ENCODE measurements at places on chromosomes 7 and 10. TPM values are rescaled to one million over a fixed set of nuclear protein-coding genes. Genes with fewer than 3 reads are reported as not detected.

PAX4 gene
- polyA plus RNA-seq: not detected

DNA sequence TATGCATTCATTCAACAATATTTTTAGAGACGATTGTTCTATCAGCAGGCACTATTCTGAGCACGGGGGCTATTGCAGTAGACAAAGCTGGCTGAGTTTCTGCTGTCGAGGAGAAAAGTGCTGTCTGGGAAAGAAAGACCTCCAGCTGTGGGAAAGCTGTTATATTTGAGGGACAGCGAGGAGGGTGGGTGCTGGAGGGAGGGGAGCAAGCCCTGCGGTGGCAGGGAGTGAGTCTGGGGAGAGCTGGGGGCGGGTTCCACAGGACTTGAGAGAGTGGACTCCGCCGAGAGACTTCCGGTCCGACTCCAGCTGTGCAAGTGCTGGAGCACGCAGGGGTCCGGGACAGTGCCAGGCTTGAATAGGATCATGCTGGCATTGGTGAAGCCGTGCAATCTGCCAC is 602.1 kb upstream of the FOXK1 start:
- DNase-seq: no peak

MYL10 gene
- not detected for polyA plus RNA-seq

DNA sequence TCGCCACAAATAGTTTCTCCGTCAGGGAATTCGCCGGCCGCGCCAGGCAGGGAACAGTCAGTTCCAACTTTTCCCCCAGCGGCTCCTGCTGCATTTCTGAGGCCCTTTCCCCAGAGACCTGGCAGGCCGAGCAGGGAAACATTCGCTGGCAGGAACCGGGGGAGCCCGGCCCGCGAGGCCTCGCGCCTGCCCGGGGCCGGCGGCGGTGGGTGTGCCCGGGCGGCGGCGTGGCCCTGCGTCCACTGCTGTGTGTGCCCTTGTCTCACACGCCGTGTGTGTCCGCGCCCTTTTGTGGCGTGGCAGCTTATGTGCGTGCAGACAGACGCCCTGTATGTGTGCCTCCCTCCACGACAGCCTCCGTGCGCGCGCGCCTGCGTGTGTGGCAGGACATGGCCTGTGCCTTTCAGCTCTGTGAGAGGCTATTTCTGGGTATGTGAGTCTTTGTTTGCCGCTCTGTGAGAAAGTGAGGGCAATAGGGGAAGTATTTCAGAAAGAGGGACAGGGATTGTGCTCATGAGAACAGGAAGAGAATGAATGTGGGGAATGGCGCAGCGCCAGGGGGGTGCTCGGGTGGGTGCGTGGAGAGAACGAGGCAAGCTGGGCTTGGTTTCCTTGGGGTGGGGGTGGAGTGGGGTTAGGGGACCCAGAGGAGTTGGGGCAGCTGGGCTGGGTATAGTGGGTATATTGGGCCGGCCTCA is 689 bp upstream of the SMARCD3 start:
- peak; percentile 76 for DNase-seq

GRCh38 chr10:97499561-97500296 is 1.0 kb downstream of the UBTD1 start:
- DNase-seq: peak; percentile 72

NET1 gene
- polyA plus RNA-seq: 51.0 TPM

DNA sequence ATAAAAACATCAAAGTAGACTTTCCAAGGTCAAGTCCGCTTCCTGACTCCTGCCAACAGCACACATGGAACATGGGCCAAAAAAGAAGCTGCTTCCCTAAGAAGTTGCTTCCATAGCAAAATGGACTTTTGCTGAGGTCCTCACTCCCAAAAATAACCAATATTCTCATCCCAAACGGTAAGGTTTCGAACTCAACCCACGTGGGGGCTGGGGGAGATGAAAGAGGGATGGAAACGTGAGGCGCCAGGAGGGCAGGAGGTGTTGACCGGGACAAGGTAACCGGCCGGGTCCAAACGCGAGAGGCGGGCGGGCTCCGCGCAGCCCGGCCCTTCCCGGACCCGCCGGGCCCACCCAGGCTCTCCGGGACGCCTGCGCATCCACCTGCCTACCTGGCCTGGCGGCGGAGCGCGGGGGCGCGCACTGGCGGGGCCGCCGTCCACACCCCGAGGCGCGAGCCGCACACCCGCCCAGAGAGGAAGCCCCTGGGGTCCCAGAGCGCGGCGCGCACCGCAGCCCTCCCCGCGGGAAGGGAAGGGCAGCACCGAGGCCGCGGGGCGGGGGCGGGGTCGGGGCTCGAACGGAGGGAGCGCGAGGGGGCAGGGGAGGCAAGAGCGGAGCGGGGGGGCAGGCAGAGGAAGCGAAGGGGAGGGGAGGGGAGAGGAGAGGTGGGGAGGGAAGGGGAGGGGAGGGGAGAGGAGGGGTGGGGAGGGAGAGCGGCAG is 742 bp downstream of the LMBR1 start:
- peak; percentile 47 for DNase-seq

COBL gene
- 0.87 TPM for polyA plus RNA-seq

- DNase-seq: no peak
Observed at GRCh38 chr7:51366172-51366728, 49.6 kb upstream of the COBL start.

DNA sequence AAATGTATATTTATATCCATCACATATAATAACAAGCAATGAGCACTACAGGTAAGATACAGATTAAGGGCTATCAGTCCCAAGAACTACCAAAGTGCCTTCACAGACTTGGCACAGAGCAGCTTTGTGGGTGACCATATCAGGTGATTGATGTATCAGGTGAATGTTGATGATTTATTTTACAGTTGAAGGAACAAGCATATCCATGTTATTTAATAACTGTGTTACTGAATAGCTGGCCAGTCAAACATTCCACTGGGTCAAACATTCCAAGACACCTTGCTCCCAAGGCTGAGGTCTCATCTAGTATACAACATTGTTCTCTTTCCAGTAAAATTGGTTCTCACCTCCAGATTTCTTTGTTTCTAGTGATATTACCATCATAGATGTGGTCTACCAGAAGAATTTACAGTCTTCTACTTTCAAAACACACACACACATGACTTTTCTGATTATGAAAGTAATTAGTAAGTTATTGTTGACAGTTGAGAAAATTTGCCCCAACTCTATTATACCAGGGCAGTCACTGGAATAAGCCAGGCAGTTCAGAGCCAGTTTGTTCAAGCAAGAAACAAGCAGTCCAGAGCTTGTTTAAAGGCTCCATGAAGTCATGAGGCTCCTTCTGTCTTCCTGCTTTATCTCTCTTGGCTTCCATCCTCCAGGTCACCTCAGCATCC is 68.2 kb downstream of the ELAPOR2 start:
- no peak for DNase-seq

GRCh38 chr7:17298840-17299482 is 509 bp downstream of the AHR start:
- peak; percentile 64 for DNase-seq

DNA sequence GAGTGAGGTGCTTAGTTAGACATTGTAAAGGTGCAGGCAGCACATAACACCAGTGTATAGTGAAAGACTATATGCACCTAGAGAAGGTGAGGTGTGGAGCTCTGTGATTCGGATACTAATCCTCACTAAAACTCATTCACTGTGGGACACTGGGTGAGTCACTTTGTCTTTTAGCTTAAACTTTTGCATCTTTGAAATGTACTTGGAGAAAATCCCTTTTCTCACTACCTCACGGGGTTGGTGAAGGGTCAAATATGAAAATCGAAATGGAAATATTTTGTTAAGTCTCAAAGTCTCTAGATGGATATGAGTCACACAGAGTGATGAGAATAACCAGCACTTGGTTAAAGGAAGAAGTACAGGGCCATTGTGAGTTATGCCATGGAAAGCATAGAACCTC is 38.0 kb downstream of the MDFIC start:
- no peak for DNase-seq

C7orf33 gene
- polyA plus RNA-seq: not detected

DNA sequence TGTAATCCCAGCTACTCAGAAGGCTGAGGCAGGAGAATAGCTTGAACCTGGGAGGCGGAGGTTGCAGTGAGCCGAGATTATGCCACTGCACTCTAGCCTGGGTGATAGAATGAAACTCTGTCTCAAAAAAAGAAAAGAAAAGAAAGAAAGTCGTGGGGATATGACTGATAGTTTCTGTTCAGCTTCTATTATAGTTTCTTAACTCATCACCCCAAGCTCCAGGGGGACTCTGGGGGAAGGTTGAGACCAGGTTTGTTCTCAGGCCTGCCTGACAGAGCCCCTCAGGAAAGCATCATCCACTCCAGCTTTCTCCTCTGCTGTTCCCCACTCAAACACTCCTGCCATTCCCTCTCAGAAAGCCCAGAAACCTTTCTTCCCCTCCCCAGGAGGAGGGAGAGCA is 542.4 kb upstream of the GALNT17 start:
- DNase-seq: no peak

DNA sequence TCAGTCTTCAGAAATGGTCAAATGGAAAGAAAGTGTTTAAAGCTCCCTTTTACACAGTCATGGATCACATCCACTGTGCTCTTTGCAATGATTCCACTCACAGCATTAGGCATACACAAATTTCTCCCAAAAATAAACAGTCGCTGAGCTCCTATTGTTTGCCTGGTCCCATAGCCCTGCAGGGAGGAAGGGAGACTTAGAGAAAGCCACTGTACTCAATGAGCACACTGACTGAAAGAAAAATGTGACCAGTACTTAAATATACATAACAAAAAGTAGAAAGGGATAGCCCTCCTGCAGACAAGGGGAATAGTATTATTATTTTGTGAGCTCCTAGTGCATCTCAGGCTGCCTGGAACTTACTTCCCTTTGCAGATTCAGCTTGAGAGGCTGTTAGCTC is 853.2 kb downstream of the GRID1 start:
- DNase-seq: no peak

ABCB1 gene
- 6.3 TPM for polyA plus RNA-seq

- DNase-seq: no peak
Observed at GRCh38 chr7:18889436-18889835, 228.0 kb downstream of the TWIST1 start.

GRCh38 chr10:78759456-78760120 is 309.2 kb upstream of the ZMIZ1 start:
- no peak for DNase-seq

GRCh38 chr7:142859829-142860228 is 5.0 kb downstream of the EPHB6 start:
- DNase-seq: no peak

SYPL1 gene
- polyA plus RNA-seq: 127 TPM

VSIR gene
- polyA plus RNA-seq: 51.2 TPM

DNA sequence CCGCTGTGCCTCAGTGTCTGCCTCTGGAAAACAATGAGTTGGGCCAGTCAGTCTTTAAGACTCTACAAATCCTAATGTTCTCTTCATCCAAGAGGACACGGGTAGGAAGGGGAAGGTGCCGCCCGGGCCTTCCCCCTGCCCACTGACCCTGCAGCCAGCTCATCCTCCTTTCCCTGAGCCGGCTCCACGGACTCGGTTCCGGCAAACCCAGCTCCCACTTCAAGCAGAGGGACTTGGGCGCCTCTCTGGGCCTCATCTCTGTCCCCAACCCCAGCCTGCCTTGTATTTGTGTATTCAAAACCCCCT is 95.6 kb downstream of the C10orf105 start:
- DNase-seq: no peak

DNA sequence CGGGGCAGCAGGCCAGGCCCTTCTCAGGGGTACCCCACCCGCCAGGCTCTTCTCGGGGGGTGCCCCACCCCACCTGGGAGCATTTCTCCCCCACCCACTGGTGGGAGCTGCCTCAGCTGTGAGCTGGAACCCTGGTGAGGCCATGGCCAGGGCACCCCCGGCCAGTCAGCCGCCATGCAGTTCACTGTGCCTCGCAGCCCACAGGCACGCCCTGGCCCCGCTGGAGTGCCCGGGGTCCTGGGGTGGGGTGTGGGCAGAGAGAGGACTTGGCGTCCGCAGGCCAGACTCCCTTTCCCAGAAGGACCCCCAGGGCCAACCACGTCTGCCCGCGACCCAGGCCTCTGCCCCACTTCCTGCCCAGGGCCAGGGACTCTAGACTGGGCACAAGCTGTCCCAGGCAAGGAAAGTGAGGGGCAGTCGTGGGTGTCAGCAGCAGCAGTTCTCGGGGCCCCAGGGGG is 13.1 kb downstream of the DPYSL4 start:
- DNase-seq: no peak

- DNase-seq: no peak
Observed at GRCh38 chr7:87216701-87217508, 2.6 kb downstream of the TMEM243 start.

FXYD4 gene
- not detected for polyA plus RNA-seq

DNA sequence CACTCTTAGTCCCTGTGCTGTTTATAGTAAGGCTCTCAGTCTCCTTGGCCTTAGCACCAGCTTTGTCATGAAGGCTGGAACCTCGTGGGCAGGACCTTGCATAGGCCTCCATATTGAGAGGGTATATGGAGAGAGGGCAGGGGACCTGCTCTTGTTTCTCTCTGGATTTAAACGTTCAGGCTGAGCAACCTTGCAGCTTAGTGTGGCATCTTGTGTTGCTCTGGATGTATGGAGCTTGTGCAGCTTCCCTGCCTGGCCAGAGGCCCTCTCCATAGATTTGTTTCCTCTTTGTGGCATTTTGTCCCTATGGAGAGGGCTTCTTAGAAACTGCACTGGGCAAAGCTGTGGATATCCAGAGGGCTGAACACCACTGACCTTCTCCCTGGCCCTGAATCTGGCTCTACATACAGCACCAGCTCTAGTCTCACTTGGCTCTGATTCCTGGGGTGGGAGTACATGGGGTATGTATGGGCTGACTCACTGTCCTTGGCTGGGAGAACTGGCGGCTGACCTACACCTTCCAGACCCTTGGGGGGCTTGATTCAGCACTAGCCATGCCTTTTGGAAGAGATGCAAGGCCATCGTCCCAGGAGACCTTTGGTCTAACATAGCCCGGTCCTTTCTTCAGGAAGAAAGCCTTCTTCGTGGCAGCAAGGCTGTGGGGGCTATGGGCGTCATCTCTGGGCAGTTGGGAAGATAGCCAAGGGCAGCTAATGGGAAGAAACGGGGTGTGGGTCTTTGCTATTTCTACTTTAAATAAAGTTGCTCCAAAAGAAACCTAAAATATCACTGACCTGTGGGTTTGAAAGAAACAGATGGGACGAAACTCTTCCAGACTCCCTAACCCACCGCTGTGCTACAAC is 30.5 kb downstream of the ITPRIP start:
- no peak for DNase-seq

- DNase-seq: peak; percentile 18
Observed at GRCh38 chr7:31744294-31744874, 57.4 kb downstream of the PPP1R17 start.

NT5C2 gene
- 49.1 TPM for polyA plus RNA-seq

- DNase-seq: no peak
Observed at GRCh38 chr7:10952588-10952987, 21.1 kb upstream of the PHF14 start.

DNA sequence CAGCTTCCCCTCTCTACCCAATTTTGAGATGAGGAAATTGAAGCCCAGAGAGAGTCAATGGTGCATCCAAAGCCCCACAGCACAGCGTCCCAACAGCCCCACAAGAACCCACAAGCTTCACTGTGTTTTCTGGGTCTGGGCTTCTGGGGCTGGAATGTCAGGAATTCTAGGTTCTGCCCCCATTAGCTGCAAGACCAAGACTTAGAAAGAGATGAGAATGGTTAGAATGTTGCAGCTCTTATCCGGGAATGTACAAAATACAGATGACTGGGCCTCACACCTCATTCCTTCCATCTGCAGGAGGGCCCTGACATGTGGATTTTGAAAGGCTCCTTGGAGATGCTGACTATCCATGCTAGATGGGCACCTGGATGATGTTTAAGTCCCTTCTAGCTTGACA is 6.0 kb upstream of the SGPL1 start:
- DNase-seq: no peak

All from ovary (tissue), 10 donors.